ENCODE measurements at places on chromosomes 6 and 20. TPM values are rescaled to one million over a fixed set of nuclear protein-coding genes. Genes with fewer than 3 reads are reported as not detected.

The FAM83C gene
- not detected for total RNA-seq

The LTB gene
- total RNA-seq, result 835 TPM

The MEI4 gene
- total RNA-seq, result not detected

The RFX6 gene
- total RNA-seq, result not detected

All from CD4-positive, alpha-beta memory T cell (primary cell).